SK-N-SH (cell line): ENCODE measurements at places on chromosomes 12 and 14. TPM values are rescaled to one million over a fixed set of nuclear protein-coding genes. Genes with fewer than 3 reads are reported as not detected.

DNA sequence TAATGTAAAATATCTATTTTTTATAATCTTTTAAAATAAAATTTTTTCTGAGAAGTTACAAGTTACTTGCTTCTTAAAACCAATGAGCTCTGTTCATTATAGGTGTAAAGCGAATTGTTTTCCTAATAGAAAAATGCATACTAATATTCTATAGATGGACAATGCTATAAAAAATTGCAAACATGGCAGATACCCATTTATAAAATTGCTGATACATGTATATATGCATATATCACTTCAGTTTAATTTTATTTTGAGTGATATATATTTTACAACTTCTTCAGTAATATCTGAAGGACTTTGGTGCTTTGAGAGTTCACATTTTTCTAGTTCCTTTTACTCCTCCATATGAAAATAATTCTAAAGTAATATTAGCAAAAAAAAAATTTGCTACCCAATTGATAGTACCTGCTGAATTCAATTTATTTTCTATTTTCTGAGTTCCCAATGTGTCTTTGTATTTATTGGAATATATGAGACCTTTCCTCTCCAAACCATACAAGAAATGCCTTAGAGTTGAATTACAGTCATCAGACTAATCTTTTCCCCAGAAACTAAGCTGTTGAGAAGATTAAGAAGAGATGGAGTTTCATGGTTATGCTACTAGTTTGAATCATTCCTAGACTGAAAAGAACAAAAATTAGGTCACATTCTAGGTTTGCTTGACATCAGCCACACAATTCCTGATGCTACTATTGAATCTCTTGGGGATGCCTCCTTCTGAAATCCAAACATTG, 1937.5 kb upstream of the SEL1L start:
- H3K27me3 ChIP-seq, result no peaks in the 10 kb centered on the region
- no peaks in the 10 kb centered on the region for H3K4me1 ChIP-seq
- H3K27ac ChIP-seq, result no peak overlapping the region
- H3K4me3 ChIP-seq, result no peak overlapping the region
- no peak for DNase-seq

DNA sequence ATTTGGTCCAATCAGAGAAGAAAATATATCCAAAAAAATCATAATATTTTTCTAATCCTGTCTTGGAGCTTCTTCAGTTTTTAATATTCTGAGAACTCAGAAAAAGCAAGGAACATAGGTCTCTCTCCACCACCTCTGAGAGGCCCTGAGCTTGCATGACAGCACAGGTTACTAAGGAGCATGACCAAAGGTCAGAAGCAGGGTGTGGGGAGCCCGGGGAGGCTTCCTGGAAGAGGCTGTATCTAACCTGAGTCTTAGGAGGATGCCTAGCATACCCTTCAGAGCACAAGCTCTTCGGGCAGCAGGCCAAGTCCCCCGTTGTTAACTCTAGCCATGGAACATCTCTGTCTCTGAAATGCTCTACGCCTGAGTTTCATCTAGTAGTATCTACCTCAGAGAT, 15.7 kb upstream of the STON2 start:
- no peaks in the 10 kb centered on the region for H3K36me3 ChIP-seq
- no peak overlapping the region for H3K27ac ChIP-seq
- DNase-seq, result no peak
- no peaks in the 10 kb centered on the region for H3K4me1 ChIP-seq
- H3K4me3 ChIP-seq, result no peak overlapping the region
- H3K27me3 ChIP-seq, result no peaks in the 10 kb centered on the region

DNA sequence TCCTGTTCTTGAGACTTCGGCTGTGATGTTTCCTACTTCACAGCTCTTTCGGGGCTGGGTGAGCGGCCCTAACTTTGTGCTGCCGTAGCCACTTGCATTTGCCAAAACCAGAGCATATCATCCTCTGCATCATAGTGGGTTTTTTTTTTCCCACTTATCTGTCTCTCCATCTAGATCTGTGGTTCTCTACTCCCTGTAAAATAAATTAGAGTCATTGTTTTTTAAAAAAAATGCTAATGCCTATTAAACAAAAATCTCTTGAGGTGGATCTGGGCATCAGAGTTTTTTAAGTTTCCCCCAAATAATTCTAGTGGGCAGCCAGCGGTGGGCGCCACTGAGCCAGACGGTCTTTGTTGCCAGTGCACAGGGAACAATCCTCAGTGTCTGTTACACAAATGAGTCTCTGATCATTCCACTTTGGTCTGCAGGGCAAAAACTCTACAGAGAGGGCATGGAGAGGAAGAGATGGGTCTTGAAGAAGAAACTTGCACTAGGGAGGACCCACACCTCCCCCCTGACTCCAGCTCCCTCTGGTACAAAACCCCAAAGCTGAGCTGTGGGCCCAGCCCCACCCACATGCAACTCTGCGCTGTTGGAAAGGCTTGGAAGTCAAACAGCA, 62.4 kb upstream of the BCL2L14 start:
- H3K27me3 ChIP-seq, result no peaks in the 10 kb centered on the region
- DNase-seq, result no peak
- no peaks in the 10 kb centered on the region for H3K36me3 ChIP-seq
- H3K27ac ChIP-seq, result no peak overlapping the region
- peaks cover 24% of the 10 kb centered on the region for H3K4me1 ChIP-seq

DNA sequence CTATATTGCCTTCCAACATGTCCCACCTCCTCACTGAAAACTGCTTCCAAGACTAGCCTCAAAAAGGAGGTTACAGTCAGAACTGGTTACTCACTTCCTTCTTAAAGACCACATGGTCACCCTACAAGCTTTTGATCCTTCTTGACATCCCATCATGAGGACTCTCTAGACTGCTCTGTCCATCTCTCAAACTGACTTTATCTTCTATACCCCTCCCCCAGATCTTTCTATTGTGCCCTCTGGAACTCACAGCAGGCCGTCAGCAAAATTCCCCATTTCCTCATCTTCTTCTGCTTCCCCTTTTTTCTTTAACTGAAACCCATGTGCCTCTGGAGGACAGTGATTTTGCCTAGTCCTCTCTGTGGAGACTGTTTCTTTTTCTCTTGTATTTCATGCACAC, 18.1 kb upstream of the IGF1 start:
- H3K27me3 ChIP-seq, result no peaks in the 10 kb centered on the region
- no peak for DNase-seq
- no peaks in the 10 kb centered on the region for H3K36me3 ChIP-seq
- no peak overlapping the region for H3K4me3 ChIP-seq
- no peaks in the 10 kb centered on the region for H3K4me1 ChIP-seq
- no peak overlapping the region for H3K27ac ChIP-seq

The NANOG gene
- polyA plus RNA-seq, result not detected in 2 replicates

The CNTN1 gene
- polyA plus RNA-seq, result 0.13 and 0.96 TPM in 2 replicates

The KRT85 gene
- not detected in 2 replicates for polyA plus RNA-seq

The DEPDC4 gene
- polyA plus RNA-seq, result 0.76 and 1.7 TPM in 2 replicates

The NAV3 gene
- 10.5 and 15.9 TPM in 2 replicates for polyA plus RNA-seq
